ENCODE measurements at places on chromosomes 13 and 19.

DNA sequence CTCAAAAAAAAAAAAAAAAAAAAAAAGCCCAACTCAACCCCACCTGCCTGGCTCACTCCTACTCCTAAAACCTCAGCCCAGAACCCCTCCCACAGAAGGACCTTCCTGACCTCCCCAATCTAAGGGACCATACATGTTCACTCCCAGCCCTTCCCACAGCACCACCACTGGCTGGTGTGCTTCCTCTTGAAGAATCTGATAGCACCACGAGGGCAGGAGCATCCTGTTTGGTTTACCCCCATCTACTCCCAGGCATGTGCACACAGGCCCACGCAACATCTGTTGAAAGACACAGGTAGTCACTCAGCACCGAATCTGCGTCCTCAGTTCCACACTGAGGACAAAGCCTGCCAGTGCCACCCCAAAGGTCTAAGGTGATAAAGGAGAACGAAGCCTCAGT lies 8.2 kb downstream of the LATS2 start:
- no peak for DNase-seq

- DNase-seq: no peak
Observed at GRCh38 chr13:75365724-75366173, 116.2 kb downstream of the TBC1D4 start.

- no peak for DNase-seq
Observed at GRCh38 chr13:100480676-100481075, 107.9 kb downstream of the GGACT start.

DNA sequence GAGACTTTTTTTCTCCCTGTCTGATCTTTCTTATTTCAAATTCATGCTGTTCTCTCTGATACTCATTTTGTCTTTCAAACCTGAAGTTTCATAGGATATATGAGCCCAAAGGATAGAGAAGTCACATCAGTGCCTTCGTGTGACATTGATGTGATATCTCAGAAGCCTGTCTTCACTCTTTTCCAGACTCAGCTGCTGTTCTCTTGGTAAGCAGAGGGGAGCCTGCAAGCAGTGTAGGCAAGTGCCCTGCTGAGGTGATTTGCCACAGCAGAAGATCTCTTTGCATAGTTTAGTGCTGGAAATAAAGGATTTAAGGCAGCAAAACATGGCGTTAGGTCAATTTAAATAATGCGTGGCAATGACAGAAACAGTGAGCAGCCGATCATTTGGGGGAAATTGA lies 346.7 kb downstream of the ITGBL1 start:
- no peak for DNase-seq

GRCh38 chr13:114096031-114096485 lies 36.4 kb downstream of the RASA3 start:
- DNase-seq: no peak

GRCh38 chr19:12783291-12783848 lies 7.9 kb upstream of the JUNB start:
- peak; percentile 65 for DNase-seq

DNA sequence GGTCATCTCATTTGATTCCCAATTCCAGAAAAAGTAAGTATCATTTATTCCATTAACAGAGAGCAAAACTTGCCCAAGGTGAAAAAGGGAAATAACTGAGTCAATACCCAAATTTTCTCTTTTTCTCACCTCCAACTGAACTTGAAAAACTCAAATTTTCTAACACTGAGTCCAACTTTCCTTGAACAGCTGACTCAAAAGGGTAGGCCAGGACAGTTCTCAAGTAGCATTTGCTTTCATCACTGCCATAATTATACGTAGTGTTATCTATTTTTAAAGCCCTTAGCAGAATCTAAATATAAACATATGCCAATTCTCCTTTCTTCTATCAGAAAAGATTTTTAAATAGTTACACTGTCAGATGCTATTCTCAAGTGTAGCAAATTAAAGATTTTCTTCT lies 3.5 kb downstream of the N4BP2L2 start:
- DNase-seq: no peak

DNA sequence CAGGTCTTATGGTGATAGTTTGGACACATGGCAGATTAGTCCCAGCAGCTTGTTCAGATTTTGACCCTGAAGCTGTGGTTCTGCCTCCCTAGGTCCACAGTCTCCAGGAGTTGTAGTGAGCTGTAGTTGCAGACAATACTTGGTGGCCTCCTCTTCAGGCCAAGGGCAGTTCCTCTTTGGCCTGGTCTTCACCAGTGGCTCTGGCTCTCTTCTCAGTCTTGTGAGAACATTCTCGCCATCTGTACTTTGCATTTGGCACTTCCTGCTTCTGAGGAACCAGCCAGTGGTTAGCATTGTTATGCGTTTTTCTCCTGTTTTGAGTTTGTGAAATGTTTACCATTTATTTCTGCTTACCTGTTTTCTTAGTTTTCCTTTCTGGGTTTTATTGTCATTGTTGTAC lies 40.7 kb downstream of the PCCA start:
- DNase-seq: no peak

DNA sequence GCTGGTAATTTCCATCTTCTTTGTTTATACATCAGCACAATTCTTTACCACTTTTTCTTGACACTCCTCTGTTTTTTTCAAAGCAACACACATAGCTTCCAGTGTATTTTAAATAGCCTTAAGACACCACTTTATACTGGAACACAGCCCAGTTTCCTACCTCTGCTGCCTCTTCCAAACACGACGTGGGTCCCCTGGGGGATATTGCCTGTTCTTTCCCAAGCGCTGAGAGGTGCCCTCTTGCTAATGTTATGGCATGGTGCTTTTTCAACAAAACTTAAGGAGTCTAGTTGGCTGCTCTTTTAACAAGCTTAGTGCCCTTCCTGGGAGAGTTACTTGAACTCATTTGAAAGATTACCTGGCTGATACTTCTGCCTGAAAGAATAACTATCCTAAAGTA lies 112.7 kb downstream of the OLFM4 start:
- DNase-seq: no peak

DNA sequence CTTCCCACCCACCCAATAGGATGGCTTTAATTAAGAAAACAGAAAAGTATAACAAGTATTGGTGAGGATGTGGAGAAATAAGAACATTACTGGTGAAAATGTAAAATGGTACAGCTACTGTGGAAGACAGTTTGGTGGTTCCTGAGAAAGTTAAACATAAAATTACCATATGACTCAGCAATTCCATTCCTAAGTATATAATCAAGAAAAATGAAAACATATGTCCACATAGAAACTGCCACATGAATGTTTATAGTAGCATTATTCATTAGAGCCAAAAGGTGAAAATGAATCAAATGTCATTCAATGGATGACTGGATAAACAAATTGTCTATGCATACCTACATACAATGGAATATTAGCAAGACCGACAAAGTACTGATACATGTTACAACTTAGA lies 16.9 kb downstream of the DZIP1 start:
- DNase-seq: no peak

- DNase-seq: no peak
Observed at GRCh38 chr13:94263038-94263437, 216.4 kb downstream of the DCT start.

DNA sequence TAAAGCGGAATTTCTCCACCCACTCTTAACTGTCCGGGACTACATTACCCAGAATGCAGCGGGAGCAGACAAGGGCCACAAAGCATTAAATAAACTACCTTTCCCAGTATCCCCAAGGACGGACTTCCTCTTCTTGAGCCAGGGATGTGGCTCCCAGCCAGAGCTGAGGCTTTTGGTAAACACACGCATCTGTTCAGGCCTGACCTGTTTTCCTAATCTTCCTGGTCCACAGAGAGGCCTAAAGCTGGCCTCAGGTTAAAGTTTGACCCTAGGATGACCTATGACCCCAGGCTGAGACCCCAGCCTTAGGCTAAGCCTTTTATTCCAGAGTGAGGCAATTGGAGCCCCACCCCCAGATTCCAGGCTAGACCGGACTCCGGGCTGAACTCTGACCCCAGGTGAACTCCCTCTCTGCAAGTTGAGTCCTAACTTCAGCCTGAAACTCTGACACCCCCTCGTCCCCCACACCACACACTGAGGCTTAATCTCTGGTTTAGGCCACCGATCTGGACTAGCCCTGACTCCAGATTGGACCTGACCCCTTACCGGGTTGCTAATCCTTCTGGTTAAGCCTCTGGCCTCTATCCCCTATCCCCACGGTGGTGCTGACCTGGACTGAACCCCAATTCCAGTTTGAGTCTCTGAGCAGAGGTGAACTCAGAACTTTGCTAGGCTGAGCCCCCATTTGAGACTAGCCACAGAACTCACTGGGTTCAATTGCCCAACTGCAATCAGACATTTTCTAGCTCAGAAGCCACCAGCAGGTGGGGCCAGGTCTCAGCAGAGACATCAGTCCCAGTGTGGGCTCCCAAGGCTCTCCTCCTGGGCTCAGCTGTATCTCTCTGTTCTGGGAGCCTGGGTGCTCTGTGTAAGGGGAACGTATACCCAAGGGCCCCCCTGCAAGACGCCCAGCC lies 750 bp upstream of the GPR108 start:
- peak; percentile 76 for DNase-seq

- DNase-seq: no peak
Observed at GRCh38 chr13:40317980-40318327, 348.5 kb downstream of the FOXO1 start.

GRCh38 chr19:41521931-41522555 lies 53.9 kb upstream of the CEACAM21 start:
- peak; percentile 43 for DNase-seq

DNA sequence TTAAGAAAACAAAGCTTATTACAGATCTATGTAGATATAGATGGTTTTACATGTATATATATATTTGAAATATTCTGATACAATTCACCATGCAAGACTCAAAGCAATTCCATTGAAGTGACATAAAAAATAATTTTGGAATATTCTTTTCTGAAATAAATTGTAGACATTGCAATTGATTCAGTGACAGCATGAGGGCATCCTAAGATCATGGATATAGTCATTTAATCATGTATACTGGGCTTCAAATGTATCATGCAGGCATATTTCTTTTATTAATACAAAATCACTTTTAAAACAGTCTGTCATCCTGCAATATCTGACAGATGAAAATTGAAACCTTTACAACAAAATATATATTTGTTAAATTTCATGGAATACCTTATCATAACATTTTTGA lies 286.7 kb upstream of the SLITRK6 start:
- DNase-seq: no peak

DNA sequence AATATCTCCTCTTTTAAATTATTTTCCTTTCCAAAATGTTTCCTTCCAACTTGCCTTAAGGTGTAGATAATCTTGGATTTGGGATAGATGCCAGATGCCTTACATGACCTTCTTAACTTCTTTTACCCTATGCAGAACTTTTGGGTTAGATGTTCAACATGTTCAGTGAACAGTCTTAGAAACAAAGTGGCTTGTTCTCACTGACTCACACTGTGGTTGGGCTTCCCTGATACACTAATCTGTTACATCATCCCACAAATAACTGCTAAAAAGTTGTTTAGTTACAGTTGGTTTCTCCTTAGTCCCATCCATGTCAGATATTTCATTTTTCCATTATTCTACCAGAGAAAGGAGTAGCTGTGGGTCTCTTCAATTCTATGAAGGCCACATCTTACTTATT lies 2638.2 kb downstream of the PCDH9 start:
- no peak for DNase-seq

DNA sequence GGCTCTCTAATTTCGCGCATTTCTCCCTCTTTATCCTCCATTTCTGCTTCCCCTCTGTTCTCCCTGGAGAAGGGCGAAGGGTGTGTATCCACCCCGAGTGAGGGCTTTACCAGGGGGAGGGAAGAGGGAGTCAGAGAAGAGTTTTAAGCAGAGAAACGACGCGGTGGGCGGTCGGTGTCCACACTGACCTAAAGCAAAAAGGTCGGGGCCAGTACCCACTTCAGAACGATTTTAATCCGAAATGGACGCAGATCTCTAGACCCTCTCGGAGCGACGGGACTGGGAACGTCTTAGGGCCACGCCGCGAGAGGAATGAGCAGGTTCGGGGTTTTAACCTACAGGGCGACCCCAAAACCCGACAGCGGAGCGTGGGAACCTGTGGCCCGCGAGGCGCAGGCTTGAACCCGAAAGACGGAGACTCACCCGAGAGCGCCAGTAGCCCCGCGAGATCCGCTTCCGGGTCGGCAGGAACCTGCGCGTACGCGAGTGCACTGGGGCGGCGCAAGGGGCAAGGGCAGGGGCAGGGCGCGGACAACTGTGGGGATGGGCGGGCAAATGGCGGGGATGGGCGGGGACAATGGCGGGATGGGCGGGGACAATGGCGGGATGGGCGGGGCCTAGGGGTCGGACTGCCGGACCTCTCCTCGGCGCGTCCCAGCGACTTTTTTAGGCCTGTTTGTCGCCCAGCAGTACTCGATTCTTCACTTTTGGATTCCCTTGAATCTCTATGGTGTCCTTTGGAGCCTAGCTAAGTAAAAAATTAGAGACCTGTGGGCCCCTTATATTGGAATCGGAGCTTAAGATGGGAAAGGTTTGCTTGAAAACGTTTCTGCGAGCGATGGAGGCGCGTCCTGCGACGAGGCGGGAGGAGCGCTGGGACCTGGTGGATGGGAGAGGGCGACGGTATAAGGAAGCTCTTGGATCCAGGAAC lies at the start of gene ZNF677:
Gene ZNF677 (minus strand): TSS at position 463 of the 931 bp plus-strand sequence. CDS start 3,323 bp downstream, outside the sequence.
- DNase-seq: peak; percentile 83

DNA sequence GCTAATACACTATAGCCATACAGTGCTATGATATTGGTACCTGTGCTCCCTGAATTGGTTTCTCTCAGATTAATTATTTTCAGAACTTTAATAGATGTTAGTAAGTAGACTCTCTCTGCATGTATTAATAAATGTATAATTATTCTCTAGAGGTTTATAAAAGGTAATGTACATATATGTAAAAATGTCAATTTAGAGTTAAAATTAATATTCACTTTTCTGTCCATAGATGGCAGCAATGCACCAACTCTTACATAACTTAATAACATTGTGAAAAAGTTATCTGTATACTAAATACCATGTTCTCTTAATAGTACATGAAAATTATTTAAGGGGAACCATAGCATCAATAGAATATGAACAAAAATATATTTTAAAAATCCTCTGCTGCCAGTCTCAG lies 515.0 kb upstream of the KLHL1 start:
- no peak for DNase-seq

DNA sequence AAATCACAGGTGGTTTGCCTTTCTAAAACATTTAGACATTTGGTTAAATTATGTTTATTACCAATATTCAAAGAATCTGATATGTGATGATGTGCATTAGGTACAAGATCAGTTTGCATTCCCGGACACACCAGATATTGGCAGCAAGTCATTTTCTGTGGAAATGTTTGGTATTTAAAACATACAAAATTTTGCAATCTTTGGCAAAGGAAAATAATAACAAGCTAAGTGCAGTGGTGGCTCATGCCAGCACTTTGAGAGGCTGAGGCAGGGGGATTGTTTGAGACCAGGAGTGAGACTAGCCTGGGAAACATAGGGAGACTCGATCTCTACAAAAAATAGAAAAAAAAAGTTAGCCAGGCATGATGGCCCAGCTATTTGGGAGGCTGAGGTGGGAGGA lies 29.1 kb upstream of the TSC22D1 start:
- DNase-seq: no peak

GRCh38 chr13:112791663-112792440 lies 102.0 kb downstream of the ATP11A start:
- no peak for DNase-seq

- DNase-seq: no peak
Observed at GRCh38 chr13:94999871-95000270, 287.5 kb upstream of the SOX21 start.

Measured in stimulated activated CD4-positive, alpha-beta T cell treated with anti-CD3 and anti-CD28 coated beads, Interleukin-4, amount 100 ng/mL, for 1 hour (primary cell).